GM23338 (cell line): ENCODE measurements at places on chromosomes 3 and 15.
A peak's percentile ranks its signal among the peaks of the same experiment; 100 is the strongest.

DNA sequence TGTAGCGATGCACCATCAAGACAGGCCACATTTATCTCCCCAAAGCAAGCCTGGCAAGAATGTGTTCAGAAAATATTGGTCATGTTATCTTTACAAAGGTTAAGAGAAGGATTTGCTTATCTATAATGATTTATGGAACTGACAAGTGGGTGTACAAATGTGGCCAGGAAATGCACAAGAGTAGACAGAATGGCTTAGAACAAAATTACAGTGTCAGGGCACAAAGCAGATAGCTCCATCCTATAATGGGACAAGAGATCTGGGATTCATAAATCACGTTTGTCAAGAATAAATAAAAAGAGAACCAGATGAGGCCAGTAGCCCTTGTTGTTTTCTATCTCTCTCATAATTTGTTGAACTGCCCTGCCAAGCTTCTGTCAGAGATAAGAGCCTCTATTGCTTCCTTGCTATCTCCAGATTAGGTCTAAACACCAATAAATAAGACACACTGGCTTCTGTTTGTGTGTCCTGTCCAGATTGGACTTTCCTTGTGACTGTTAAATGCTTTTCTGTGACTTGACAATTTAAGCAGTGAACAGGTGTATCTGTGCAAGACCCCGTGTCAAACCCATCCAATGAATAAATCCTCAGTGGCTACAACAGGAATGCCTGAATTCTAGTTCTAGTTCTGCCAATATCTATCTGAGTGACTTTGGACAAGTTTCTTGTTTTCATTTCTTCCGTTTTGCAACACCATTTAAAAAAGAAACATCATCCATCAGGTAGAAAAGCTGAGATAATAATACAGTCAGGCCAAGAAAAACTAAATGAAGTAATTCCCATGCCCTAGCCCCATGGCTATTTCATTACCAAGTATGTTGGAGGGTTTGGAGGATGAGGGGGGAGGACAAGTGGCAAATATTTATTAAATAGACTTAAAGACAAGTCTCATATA, 157.2 kb downstream of the DCLK3 start:
- DNase-seq = no peak

GRCh38 chr3:95511828-95512227, 1302.6 kb upstream of the EPHA6 start:
- no peak for DNase-seq

DNA sequence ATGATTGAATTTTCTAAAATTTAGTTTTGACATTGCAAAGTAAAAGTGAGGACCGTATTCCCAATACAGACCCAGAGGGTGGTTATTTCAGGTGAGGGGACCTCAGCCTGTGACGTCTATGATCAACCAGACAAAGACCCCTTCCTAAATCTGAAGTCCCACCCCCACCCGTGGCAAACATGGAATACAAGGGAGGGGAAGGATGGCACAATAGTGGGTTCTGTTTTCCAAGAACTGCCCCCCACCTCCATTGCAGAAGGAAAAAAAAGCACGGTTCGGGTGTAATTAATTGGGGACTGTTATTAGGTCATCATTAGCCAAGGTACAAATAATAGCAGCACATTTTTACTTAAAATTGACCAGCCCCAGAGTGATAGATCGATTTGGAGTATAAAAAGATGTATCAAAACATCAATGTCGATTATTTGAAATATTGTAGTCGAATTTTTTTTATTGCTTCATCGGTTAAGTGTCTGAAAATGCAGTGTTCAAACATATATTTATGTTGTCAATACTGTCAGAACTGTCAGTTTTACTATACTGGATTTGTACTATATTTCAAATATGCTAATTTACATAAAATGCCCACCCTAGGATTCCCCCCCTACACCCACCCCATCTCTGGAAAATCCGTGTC, 7.5 kb upstream of the MEIS2 start:
- no peak for DNase-seq

DNA sequence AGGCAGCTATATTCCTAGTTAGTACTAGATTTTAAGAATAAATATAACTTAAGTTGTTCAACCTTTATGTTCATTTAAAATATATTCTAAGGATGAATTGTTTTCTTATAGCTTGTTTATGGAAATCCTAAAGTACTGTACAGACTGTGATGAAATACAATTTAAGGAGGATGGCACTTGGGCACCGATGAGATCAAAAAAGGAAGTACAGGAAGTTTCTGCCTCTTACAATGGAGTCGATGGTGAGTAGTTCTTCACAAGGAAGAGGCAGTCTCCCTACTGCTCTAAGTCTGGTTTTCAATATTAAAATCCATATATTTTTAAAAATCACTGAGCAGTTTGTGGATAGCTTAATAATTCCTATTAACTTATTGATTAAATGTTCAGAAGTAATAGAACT, 29.6 kb downstream of the CALML4 start:
- DNase-seq = no peak

DNA sequence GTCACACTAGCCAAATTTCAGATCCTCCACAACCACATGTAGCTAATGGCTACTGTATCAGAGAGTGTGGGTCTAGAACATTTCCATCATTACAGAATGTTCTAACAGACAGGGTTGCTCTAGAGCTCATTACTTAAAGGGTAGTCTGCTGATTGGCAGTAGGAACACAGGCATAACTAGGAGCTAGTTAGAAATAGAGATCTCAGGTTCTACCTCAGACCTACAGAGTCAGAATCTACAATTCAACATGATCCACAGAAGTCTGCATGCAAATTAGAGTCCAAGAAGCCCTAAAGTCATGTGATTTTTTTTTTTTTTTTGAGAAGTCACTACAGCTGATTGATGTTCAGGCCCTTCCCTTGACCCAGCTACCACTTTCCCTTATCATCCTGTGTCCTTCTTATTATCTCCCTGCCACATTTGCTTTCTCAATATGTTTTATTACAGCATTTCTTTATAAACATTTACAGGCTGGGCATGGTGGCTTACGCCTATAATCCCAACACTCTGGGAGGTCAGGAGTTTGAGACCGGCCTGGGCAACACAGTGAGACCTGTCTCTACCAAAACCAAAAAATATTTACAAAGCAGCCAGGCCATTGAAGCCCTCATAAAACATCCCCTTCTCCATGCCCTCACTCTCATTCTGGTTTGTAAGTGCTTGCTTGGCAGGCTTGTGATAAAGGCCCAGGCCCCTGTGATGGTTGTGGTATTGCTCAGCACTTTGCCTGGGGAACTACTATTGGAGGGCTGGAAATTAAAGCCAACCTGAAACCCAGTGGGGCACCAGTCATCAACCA, 3.8 kb upstream of the ABHD5 start:
- no peak for DNase-seq

- DNase-seq = no peak
Measured at GRCh38 chr3:177295116-177295515, 97.8 kb upstream of the TBL1XR1 start.

- no peak for DNase-seq
Measured at GRCh38 chr3:71110385-71111222, 472.9 kb downstream of the FOXP1 start.

DNA sequence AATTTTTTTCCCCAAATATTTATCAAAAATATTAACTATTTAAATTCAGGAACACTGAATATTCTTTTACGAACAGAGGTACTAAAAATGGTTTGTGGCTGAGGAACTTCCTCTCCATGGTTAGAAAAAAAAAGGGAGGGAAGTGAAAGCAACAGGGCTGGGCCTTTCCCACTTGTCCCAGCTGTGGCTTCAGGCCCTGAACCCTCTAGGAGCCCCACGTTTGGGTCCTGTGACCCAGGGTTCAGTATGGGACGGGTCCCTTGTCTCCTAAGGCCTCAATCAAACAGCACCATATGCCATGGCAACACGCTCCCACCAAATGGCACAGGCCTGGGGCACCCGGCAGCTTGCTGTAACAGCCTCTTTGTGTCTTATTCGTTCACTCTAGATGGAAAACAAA, 32.4 kb downstream of the POC1A start:
- no peak for DNase-seq

- no peak for DNase-seq
Measured at GRCh38 chr3:6396631-6397030, 464.3 kb upstream of the GRM7 start.

DNA sequence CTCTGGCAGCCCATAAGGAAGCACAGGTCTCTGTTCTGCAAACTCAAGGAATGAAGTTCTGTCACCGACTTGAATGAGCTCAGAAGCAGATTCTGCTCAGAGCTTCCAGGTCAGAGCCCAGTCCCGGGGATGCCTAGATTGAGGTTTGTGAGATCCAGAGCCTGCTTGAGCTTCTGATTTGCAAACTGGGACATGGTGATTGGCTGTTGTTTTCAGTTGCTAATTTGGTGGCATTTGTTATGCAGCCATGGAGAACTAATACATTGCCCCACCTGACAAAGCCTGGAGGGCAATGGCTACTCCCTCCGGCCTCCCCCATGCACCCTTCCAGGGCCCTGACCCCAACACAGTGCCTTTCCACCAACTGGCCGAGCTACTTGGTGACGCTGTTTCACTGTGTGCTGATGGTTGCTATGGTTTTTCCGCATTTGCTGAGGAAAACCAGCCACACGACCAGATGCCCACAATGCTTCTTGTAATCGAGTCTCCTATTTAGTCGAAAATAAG, 379.5 kb upstream of the ATP10A start:
- peak; percentile 81 for DNase-seq

DNA sequence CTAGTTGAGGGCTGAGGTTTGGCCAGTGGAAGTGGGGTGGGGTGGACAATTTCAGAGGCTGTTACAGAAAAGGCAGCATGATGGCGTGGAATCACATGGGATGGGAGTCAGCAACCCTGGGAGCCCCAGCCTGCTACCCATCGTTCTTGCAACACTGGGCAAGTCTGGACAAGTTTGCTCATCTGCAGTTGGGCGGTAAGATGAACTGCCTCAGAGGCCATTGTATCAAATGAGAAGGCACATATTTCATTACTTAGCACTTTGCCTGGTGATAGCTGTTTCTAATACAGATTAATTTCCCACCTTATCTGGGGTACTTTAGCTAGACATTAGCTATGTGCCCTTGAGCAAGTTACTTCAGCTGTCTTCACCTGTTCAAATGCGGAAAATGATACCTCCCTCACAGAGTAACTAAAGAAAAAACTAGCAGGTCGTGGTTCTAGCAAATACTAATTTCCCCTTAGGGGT, 248.9 kb downstream of the THSD4 start:
- no peak for DNase-seq

- DNase-seq = no peak
Measured at GRCh38 chr3:11130385-11130784, 23.9 kb upstream of the HRH1 start.

GRCh38 chr3:189353988-189354889, 182.5 kb downstream of the TPRG1 start:
- no peak for DNase-seq

GRCh38 chr15:94240480-94240879, 9.1 kb downstream of the MCTP2 start:
- no peak for DNase-seq

DNA sequence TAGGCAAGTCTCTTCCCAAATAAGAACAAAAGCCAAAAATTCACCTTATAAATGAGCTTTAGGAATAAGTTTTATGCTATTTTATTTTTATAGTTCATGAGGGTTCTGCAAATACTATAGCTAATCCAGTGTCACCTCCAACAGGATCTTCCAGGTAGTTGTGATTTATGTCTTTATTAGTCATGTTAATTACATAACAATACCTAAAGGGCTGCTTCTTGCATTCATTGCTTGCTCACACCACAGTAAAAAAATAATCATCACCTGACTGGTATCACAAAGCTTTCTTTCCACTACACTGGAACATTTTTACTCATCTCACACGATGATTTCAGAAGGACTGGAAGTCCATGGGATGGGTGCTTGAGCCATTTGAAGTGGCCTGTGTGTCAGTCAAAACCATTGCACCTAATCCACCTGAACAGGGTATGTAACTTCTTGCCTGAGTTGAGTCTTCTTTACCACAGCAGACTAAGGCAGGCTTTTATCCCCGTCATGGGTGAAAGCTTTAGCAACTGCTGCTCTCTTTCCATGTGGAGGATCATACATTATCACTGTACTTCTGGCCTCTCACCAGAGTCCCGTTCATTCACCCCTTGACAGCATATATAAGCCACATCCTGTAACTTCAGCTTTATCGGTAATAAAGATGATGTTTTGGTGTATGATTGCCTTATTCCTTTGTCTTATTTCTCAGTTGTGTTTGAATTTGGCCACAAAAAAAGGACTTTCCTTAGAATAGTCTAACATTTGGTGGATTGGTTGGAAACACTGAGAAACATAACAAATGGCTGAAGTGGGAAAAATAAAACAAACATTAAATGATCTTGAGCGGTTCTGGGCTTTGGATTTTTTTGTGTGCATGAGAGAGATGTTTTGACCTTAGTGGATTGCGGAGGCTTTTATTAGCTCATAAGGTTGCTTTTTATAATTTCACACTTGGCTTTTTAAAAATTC, 382.6 kb upstream of the THBS1 start:
- no peak for DNase-seq

- DNase-seq = no peak
Measured at GRCh38 chr15:68603951-68604350, 25.2 kb downstream of the CORO2B start.
